ENCODE measurements at places on chromosomes 11 and 22. TPM values are rescaled to one million over a fixed set of nuclear protein-coding genes. Genes with fewer than 3 reads are reported as not detected.
A peak's percentile ranks its signal among the peaks of the same experiment; 100 is the strongest.

The PGGHG gene
- 8.7 TPM for total RNA-seq

The MRGPRX4 gene
- total RNA-seq: not detected

DNA sequence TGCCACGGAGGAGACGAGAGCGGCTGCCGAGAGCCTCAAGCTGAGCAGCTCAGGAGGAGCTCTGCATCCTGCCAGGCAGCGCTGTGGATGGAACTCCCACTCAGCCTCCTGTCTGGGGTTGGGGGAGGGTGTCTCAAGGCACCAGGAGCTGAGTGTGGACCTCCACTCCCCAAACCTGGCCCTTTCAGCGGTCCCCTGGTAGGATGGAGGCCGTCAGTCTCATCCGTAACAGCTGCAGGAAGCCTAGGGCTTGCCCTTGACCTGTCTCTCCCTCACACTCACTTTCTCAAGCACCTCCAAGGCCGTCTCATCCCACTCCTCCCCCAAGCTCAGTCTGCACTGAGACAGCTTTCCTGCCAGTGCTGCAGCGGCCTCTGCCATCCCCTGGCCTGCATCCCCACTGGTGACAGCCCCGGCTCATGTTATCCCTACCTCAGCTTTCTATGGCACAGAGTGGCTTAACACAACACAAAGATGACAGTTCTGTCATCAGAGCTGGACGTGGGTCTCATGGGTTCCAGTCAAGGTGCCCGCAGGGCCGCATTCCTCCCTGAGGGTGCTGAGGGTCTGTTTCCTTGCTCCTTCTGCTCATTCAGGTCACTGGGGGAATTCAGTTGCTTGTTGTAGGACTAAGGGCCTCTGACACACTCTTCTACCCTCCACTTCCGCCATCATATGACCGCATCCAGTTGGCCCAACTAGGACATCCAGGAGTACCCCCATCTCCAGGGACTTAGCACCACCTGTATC is 341.9 kb upstream of the B3GAT1 start:
- no peak for ATAC-seq

The RNF215 gene
- total RNA-seq: 10.2 TPM

GRCh38 chr11:931385-931784 is 5.7 kb downstream of the AP2A2 start:
- ATAC-seq: no peak

The BTG4 gene
- not detected for total RNA-seq

DNA sequence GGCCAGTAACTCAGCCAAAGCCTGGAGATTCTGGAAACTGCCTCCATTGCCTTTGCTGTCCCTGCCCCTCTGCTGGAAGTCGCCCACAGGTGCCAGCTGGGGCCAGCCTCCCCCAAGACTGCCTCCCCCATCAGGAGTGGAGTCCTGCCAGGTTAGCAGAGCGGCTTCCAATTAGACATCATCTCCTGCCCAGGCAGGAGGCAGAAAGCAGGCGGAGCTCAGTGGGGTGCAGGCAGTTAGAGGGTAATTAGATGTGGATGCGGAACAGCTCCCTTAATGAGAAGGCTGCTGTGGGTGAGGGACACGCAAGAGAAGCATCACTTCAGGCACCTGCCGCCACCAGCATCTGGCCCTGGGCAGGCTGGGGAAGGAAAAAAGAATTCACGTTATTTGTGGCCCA is 90.9 kb upstream of the TP53I11 start:
- ATAC-seq: no peak

DNA sequence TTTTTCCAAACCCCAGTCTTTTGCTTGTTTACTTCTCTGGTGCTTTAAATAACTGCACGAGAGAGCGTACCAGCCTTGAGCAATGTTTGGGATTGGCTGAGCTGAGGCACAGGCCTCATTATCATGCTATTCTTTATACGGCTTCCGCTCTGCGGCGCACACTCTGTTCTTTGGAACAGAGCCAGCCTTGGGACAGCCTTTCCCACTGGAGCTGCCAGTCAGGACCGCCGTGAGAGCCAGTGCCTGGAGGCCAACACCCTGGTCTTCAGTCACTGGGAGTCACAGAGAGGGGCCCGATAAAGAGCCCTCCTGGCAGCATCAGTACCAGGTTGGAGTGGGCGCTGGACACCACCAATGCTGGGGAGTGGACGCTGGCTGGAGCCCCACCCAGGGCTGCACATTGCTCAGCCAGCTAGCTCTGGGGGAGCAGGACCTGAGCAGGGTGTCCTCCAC is 125.6 kb downstream of the BCR start:
- peak; percentile 89 for ATAC-seq

- ATAC-seq: peak; percentile 26
Observed at GRCh38 chr11:8910649-8911026, 351 bp upstream of the AKIP1 start.

GRCh38 chr11:81870066-81870412 is 863.6 kb downstream of the FAM181B start:
- no peak for ATAC-seq

The UCP3 gene
- 1.6 TPM for total RNA-seq

GRCh38 chr22:37162221-37163095 is 12.7 kb upstream of the IL2RB start:
- no peak for ATAC-seq

GRCh38 chr11:119778391-119779194 is 49.6 kb upstream of the NECTIN1 start:
- ATAC-seq: no peak

- ATAC-seq: no peak
Observed at GRCh38 chr22:48025096-48025495, 1262.6 kb downstream of the TBC1D22A start.

DNA sequence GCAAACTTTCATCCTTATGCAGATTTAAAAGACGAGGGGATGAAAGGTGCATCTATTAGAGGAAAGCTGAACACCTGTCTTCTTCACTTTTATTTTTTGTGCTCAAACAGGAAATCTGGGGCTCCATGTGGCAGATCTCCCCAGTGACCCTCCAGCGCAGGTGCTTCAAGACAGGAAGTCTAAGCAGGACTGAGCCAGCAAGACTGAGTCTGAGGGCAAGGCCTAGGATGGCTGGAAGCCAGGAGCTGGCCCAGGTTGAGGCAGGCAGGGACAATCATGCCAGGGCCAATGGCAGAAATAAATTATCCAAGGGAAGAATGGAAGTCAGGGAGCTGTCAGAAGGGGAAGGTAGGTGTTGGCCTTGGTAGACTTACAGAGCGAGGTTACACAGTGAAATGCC is 101.1 kb upstream of the SPON1 start:
- ATAC-seq: no peak
